ENCODE measurements at places on chromosomes 7 and 10.

- no peak for DNase-seq
These were observed 53.3 kb downstream of the SEMA3D start for GRCh38 chr7:85133560-85133959.

GRCh38 chr10:10392511-10392910 lies 625.2 kb upstream of the CELF2 start:
- DNase-seq = no peak

GRCh38 chr7:112540839-112541577 lies 60.2 kb downstream of the LSMEM1 start:
- DNase-seq = no peak

DNA sequence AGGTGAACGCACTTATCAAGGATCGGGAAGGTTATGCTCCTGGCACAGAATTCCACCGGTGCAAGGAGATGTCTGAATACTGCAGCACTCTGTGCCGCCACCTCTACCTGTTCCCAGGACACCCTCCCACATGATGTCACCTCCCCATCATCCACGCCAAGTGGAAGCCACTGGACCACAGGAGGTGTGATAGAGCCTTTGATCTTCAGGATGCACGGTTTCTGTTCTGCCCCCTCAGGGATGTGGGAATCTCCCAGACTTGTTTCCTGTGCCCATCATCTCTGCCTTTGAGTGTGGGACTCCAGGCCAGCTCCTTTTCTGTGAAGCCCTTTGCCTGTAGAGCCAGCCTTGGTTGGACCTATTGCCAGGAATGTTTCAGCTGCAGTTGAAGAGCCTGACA lies 11.0 kb upstream of the CLCN1 start:
- no peak for DNase-seq

- DNase-seq = peak; percentile 49
These were observed 22.8 kb upstream of the PWWP2B start for GRCh38 chr10:132374176-132374575.

DNA sequence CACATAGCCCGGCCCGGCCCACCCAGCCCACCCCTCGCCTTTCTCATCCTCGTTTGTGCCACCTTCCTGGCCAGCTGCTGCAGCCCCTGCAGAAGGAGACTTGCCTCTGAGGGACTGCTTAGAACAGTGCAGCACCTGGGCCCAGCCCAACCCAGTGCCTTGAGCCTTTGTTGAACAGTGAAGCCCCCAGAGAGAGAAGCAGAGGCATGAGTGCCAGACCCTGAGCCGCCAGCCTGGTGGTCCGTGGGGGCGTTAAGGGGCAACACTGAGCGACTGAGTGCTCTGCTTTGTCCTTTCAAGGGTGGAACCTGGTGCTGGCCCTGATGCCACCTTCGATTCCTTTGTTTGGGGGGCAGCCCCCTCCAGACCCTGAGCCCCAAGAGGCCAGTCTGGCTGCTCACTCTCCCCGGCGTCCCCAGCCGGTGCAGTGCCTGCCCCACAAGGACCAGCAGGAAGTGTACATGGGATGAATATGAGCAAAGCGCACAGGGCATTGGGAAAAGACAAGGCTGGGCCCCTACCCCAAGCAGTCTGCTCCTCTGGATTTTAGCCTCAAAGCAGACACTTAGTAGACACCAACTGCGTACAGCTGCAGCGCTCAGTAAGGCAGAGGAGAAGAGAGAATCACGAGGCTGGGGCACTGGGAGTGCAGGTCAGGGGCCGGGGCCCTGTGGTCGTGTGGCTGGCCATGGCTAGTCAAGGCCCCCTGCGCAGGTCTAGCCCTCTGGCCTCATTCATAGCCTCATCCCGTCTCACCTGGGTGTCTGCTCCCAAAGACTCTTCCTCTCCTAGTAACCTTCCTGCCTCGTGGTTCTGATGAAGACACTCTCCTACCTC lies 95.9 kb downstream of the RGS10 start:
- DNase-seq = peak; percentile 61
